ENCODE measurements at places on chromosomes 1 and 21.

- H3K27me3 ChIP-seq: peaks cover 2% of the 10 kb centered on the region
- DNase-seq: no peak
These were observed 28.9 kb downstream of the RNF2 start for GRCh38 chr1:185074307-185074706.

GRCh38 chr21:33206771-33207281, 22.9 kb upstream of the IFNAR2 start:
- no peak overlapping the region for H3K27ac ChIP-seq
- H3K4me1 ChIP-seq: peaks cover 4% of the 10 kb centered on the region
- peak overlapping the region; percentile 2 for H3K4me3 ChIP-seq

DNA sequence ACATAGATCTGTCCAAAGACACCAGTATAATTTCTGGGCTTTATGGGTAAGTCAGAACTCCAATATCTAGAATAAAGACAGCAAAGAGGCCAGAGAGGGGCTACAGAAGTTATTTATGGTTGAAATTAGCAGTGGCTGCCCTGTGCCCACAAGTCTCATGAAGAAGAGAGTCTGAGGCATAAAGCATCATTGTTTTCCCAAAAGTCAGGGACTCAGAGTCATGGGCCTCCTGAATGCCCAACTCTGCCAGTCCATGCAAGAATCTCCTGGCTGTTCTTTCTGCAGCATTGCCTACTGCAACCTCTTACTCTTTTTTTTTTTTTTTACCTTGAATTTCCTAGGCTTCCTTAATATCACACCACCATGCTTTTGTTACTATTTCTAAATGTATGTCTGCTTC, 49.6 kb downstream of the PLPP3 start:
- no peak for DNase-seq
- H3K4me1 ChIP-seq: peaks cover 16% of the 10 kb centered on the region
- H3K27me3 ChIP-seq: no peaks in the 10 kb centered on the region
- no peak overlapping the region for H3K27ac ChIP-seq
- H3K4me3 ChIP-seq: no peak overlapping the region

DNA sequence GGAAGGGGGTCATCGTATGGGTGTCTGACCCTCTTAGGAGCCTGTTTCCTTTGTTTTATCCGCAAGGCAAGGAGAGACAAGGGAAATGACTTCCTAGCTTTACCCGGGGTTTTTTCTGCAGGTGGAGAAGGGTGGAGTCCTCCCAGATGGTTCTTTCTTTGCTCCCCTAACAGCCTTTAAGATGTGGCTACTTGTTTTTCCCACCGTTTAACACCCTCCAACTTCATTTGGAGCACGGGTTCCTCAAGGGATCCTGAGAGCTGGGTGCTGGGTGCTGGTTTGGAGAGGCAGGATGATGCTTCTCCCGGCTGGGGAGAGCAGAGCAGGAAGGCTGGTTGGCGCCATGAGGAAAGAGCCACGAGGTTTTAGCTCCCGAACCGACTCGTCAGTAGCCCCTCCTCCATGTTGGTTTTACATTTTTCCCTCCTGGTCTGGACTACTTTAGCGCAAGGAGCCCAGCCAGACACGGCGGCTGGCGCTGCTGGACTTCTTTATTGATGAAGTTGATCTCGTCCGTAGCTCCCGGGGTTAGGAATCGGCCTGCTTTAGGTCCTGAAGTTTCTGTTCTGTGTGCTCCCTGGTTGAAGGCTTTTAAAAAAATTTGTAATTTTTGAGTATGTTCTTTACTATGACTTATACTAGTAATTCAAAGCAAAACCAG, 1.4 kb downstream of the UCK2 start:
- DNase-seq: peak; percentile 54
- peak overlapping the region; percentile 95 for H3K27ac ChIP-seq
- H3K27me3 ChIP-seq: peaks cover 14% of the 10 kb centered on the region
- peak overlapping the region; percentile 98 for H3K4me3 ChIP-seq

GRCh38 chr1:110337704-110338308, 1.4 kb upstream of the RBM15 start:
- H3K4me1 ChIP-seq: peaks cover 18% of the 10 kb centered on the region
- peak overlapping the region; percentile 90 for H3K27ac ChIP-seq
- peak; percentile 44 for DNase-seq
- peak overlapping the region; percentile 96 for H3K4me3 ChIP-seq
- peaks cover 2% of the 10 kb centered on the region for H3K27me3 ChIP-seq

GRCh38 chr1:76989976-76990375, 122.7 kb downstream of the ST6GALNAC5 start:
- no peak overlapping the region for H3K27ac ChIP-seq
- no peaks in the 10 kb centered on the region for H3K4me1 ChIP-seq
- DNase-seq: no peak
- H3K36me3 ChIP-seq: no peaks in the 10 kb centered on the region
- H3K27me3 ChIP-seq: no peaks in the 10 kb centered on the region
- H3K4me3 ChIP-seq: no peak overlapping the region

DNA sequence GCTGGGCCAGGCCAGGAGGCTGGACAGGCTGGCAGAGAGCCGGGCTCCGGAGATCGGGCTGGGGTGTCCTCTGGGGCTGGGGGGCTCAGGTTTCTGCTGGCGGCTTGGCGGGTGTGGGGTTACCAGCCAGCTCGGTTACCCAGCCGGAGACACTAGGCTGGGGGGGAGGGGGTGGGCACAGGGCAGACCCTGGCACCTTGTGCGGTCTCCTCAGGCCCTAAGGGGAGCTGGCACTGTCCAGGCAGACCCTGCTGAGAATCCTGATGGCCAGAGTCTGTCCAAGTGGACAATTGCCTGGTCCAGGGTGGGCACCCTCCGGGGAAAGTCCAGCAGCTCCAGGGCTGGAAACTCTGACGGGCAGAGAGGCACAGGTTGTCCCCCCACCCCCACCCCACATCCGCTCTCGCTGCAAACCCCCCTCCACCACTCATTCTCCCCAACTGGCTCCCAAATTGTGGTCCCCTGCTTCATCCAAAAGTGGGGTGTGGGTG, 6.7 kb downstream of the ZBTB7B start:
- peaks cover 26% of the 10 kb centered on the region for H3K4me1 ChIP-seq
- H3K36me3 ChIP-seq: peaks cover 4% of the 10 kb centered on the region
- H3K4me3 ChIP-seq: no peak overlapping the region
- no peak overlapping the region for H3K27ac ChIP-seq
- H3K27me3 ChIP-seq: peaks cover 5% of the 10 kb centered on the region

- no peaks in the 10 kb centered on the region for H3K36me3 ChIP-seq
- peak overlapping the region; percentile 52 for H3K27ac ChIP-seq
- peaks cover 8% of the 10 kb centered on the region for H3K27me3 ChIP-seq
These were observed 10.9 kb downstream of the PTCH2 start for GRCh38 chr1:44832056-44832705.

- no peaks in the 10 kb centered on the region for H3K27me3 ChIP-seq
- H3K4me1 ChIP-seq: no peaks in the 10 kb centered on the region
- no peaks in the 10 kb centered on the region for H3K36me3 ChIP-seq
- no peak overlapping the region for H3K4me3 ChIP-seq
These were observed 42.6 kb downstream of the LMX1A start for GRCh38 chr1:165313903-165314302.

DNA sequence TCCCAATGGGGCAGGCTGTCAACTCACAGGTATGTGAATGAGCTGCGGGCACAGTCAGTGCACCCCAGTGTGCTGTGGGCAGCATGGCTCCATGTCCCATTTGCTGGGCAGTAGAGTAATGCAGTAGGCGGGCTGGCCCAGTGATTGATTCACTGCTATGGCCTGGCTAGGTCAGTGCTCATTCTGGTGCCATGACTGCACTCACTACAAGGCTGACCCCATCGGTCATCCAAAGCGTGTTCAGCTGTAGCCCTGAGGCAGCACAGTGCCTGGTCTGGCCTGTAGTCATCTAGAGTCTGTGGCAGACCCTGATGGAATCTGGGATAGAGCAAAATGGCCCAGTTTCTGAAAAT, 7.4 kb downstream of the HYI start:
- no peak overlapping the region for H3K27ac ChIP-seq
- H3K36me3 ChIP-seq: peaks cover 64% of the 10 kb centered on the region
- H3K4me3 ChIP-seq: no peak overlapping the region

GRCh38 chr1:163876546-163876945, 554.8 kb downstream of the NUF2 start:
- DNase-seq: no peak
- no peaks in the 10 kb centered on the region for H3K36me3 ChIP-seq
- peak overlapping the region; percentile 91 for H3K27ac ChIP-seq
- peaks cover 24% of the 10 kb centered on the region for H3K4me1 ChIP-seq

- H3K36me3 ChIP-seq: peaks cover 8% of the 10 kb centered on the region
- H3K27me3 ChIP-seq: peaks cover 3% of the 10 kb centered on the region
- DNase-seq: no peak
- no peak overlapping the region for H3K4me3 ChIP-seq
These were observed 4.1 kb upstream of the TMEM81 start for GRCh38 chr1:205088341-205088740.

DNA sequence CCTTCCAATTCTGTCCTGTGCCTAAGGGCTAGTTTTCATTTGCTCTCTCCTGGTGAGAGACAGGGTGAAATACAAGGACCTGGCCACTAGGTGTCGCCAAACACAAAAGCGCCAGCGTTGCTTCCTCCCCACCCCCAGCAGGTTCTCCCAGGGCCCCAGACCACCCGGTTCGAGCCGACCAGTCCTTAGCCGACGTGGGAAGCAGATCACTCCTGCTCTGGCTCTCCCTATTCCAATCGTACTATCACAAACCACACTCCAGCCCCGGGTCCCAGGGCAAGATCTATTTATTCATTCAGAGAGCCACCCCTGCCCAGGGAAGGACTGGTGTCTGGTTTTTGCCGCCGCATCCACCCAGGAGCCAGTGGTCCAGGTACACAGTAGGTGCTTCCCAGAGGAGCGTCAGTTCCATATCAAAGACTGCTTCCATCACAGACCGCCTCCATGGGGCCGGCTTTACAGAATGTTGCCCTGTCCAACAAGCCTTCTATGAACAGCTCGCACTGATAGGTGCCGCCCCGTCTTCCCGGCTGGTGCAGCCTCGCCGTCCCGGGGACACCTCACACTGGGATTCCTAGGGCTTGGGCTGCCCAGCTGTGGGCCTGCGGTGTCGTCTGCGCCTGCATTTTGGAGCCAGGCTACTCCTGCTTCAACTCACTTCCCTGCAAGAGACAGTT, 35.0 kb downstream of the CTNNBIP1 start:
- H3K4me3 ChIP-seq: no peak overlapping the region
- no peak overlapping the region for H3K27ac ChIP-seq
- peaks cover 19% of the 10 kb centered on the region for H3K36me3 ChIP-seq
- peaks cover 9% of the 10 kb centered on the region for H3K27me3 ChIP-seq
- H3K4me1 ChIP-seq: peaks cover 34% of the 10 kb centered on the region

DNA sequence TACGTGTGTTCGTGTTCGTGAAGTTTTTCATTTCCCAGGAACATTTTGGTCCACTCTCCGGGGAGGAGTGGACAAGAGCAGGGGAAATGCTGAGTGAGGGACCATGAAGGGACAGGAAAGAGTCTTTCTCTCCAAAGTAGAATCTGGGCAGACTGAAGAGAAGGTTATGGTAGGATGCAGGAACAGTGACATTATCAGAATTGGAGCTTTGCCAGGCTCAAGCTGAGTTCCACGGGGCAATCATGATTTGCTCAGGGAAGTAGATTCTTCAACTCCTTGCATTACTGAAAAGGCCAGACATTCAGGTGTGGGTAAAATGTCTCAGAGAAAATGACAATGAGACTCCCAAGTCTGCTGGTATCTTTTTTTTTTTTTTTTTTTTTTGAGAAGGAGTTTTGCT, 16.6 kb downstream of the ATP1A4 start:
- no peaks in the 10 kb centered on the region for H3K27me3 ChIP-seq
- H3K4me1 ChIP-seq: peaks cover 14% of the 10 kb centered on the region
- no peak for DNase-seq

GRCh38 chr1:183590244-183591191, at the start of gene NCF2:
Gene NCF2, minus strand, starts transcription at chr1:183590459. Its CDS starts 130 bp downstream, at chr1:183590329.
- peaks cover 12% of the 10 kb centered on the region for H3K4me1 ChIP-seq
- no peak for DNase-seq
- no peak within 1 kb of the TSS for H3K27ac ChIP-seq
